Stimulated activated CD4-positive, alpha-beta T cell treated with anti-CD3 and anti-CD28 coated beads, Interleukin-2, amount 100 ng/mL, for 24 hours (primary cell): ENCODE measurements at places on chromosomes 4 and X.

DNA sequence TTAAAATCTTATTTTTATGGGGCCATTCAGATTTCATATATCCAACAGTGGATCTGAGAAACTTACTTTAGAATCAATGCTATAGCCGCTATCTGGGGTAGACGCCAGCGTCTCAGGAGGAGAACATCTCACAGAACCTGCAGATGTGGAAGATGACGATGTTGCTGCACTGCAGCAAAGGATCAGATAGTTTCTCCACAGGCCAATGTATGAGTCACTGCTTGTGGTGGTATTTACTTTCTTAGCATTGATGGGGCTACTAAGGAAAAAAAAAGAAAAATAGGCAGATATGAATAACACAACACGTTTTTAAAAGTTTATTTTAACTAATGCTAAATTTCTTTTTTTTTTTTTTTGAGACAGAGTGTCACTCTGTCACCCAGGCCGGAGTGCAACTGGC, 85.9 kb downstream of the ZAR1 start:
- no peak for DNase-seq

DNA sequence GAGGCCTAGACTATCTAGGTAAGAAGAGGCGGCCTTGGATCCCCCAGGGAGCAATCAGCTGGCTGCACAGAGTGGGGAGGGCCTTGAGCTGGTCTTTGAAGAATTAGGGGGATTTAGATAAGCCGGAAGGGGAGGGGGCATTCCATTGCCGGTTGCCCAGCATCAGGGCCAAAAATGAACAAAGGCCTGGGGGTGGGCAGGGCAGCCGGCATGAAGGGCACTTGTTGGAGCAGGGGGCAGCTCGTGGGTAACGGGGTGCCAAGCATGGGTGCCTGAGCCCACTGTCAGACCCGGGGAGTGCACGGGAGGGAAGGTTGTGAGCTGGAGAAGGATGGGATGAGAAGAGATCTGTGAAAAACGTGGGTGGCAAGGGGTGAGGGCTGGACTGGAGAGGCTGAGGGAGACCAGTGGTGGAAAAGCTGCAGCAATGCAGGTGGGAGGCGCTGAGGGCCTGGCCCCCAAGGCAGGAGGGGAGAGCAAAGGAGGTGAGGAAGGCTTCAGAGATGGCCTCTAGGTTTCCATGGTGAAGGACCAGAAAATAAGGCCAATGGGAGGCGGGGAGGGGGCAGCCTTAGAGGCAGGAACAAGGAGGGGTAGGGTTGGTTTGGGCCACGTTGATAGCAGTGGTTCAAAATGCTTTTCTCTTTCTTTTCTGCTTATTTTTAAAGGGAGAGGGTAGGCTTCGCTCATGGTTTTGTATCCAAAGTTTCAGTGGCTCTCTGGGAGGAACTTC, 8.6 kb downstream of the KLF3 start:
- no peak for DNase-seq

- DNase-seq: no peak
Observed at GRCh38 chr4:107757864-107758476, 37.9 kb upstream of the PAPSS1 start.

- DNase-seq: no peak
Observed at GRCh38 chr4:5730436-5730835, 19.4 kb downstream of the EVC start.

- DNase-seq: no peak
Observed at GRCh38 chr4:42906891-42907759, 14.6 kb downstream of the GRXCR1 start.

DNA sequence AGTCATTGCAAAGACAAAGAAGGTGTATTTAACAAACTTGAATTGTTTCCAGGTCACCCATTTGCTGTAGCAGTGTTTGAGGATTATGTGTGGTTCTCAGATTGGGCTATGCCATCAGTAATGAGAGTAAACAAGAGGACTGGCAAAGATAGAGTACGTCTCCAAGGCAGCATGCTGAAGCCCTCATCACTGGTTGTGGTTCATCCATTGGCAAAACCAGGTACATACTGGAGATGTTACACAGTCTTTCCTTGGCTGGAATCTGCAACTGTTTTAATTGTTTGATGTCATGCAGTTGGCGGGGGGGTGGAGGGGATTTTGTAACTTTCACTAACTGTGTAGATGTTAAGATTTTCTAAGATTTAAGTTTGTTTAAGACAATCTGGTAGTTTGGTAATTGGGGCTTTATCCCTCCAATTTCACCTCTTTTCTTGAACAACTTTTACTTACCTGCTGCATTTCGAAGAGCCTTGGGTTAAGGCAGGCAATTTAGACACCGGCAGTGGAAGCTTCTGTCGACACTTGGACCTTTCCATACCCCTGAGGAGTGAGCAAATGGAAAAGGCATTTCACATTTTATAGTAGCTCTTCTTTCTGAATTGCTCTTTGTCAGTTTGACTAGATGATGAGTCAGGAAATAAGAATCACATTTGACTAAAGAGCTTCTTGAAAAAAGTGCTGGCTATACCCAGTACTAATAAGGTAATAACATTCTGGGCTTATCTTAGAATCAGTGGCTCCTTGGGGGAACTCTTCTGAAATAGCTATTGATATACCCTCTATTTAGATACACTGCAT, 67.4 kb downstream of the EGF start:
- no peak for DNase-seq

GRCh38 chr4:123217664-123218063, 178.9 kb upstream of the SPRY1 start:
- no peak for DNase-seq
